Stimulated activated CD4-positive, alpha-beta T cell treated with anti-CD3 and anti-CD28 coated beads, Interleukin-15, amount 100 ng/mL, for 1 hour (primary cell): ENCODE measurements at places on chromosomes 11 and 22.

DNA sequence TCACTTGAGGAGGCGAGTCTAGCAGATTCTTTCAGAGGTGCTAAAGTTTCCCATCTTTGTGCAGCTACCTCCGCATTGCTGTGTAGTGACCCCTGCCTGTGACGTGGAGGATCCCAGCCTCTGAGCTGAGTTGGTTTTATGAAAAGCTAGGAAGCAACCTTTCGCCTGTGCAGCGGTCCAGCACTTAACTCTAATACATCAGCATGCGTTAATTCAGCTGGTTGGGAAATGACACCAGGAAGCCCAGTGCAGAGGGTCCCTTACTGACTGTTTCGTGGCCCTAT lies 8.9 kb upstream of the SAMM50 start:
- no peak for DNase-seq

GRCh38 chr22:20430720-20431510 lies 6.7 kb downstream of the SCARF2 start:
- peak; percentile 31 for DNase-seq

- DNase-seq: no peak
These were observed 4.9 kb downstream of the TLCD5 start for GRCh38 chr11:120330045-120330444.

GRCh38 chr11:74909812-74910211 lies 39.1 kb downstream of the XRRA1 start:
- no peak for DNase-seq

DNA sequence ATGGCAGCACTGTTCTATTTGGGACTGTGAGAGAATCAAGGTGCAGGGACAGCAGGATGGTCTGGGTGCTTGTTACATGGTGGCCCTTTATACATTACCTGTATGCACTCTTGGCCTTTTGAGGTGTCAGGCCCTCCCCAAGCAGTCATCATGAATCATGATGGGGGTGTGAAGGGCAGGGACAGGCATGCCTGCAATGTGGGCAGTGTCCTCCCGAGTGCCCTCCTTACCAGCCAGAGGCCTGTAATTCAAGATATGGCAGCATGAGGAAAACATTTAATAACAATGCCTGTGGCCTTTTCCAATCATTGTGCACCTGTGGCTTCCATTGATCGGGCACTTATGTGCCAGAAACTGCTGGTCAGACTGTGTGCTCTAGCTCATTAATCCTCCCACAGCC lies 25.5 kb upstream of the CYP2D6 start:
- DNase-seq: no peak

- no peak for DNase-seq
These were observed 673.8 kb downstream of the BRD1 start for GRCh38 chr22:49153921-49154320.
